ENCODE measurements at places on chromosomes 11 and 22. TPM values are rescaled to one million over a fixed set of nuclear protein-coding genes. Genes with fewer than 3 reads are reported as not detected.

Gene ACTN3
- total RNA-seq: 0.06 TPM

- H3K4me3 ChIP-seq: no peak overlapping the region
- no peak for DNase-seq
- H3K27me3 ChIP-seq: peaks cover 39% of the 10 kb centered on the region
- no peaks in the 10 kb centered on the region for H3K36me3 ChIP-seq
- H3K27ac ChIP-seq: no peak overlapping the region
- H3K4me1 ChIP-seq: no peaks in the 10 kb centered on the region
Observed at GRCh38 chr11:113519989-113520613, 44.9 kb upstream of the DRD2 start.

Gene C11orf86
- total RNA-seq: not detected

- peak overlapping the region; percentile 86 for H3K4me3 ChIP-seq
- H3K27ac ChIP-seq: peak overlapping the region; percentile 93
- H3K36me3 ChIP-seq: peaks cover 7% of the 10 kb centered on the region
- peaks cover 47% of the 10 kb centered on the region for H3K4me1 ChIP-seq
- DNase-seq: peak; percentile 77
- H3K27me3 ChIP-seq: no peaks in the 10 kb centered on the region
Observed at GRCh38 chr22:40176921-40177737, 596 bp upstream of the TNRC6B start.

GRCh38 chr22:27648853-27649252 lies 152.7 kb downstream of the MN1 start:
- no peaks in the 10 kb centered on the region for H3K4me1 ChIP-seq
- H3K27me3 ChIP-seq: peaks cover 13% of the 10 kb centered on the region
- no peaks in the 10 kb centered on the region for H3K36me3 ChIP-seq
- no peak overlapping the region for H3K27ac ChIP-seq
- DNase-seq: no peak
- no peak overlapping the region for H3K4me3 ChIP-seq

Gene TIGD3
- 0.49 TPM for total RNA-seq

DNA sequence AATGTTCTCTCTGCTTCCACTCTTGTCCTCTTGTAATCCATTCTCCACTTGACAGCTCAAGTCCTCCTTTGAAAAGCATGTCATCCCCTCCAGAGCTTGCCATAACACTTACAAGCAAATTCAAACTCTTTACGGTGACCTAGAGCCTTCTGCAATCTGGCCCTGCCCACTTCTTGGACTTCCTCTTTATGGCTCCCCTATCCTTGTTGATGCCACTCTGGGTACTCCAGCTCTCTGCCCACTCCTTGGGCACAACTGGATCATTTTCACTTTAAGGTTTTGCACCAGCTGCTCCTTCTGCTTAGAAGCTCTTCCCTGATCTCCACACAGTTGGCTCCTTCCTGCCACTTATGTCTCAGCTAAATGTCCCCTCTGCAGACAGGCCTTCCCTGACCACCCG lies 217.9 kb downstream of the DSCAML1 start:
- H3K36me3 ChIP-seq: no peaks in the 10 kb centered on the region
- H3K4me3 ChIP-seq: no peak overlapping the region
- H3K27me3 ChIP-seq: no peaks in the 10 kb centered on the region
- no peak for DNase-seq

DNA sequence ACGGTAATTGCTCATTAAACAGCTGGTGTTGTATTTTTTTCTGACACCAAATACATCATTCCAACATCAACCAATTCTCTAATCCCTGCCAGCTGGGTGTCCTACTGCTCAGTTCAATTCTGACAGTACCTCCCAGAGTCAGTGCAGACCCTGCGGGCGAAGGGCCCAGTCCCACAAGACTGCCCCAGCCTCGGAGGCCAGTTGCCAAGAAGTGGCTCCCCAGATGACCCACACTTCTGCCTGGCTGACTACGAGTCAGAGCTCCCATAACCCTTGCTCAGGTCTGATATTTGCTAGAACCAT lies 147.2 kb downstream of the CTTN start:
- H3K27me3 ChIP-seq: no peaks in the 10 kb centered on the region
- H3K27ac ChIP-seq: no peak overlapping the region
- H3K4me1 ChIP-seq: no peaks in the 10 kb centered on the region
- DNase-seq: no peak
- no peaks in the 10 kb centered on the region for H3K36me3 ChIP-seq

Gene PNPLA5
- total RNA-seq: not detected

DNA sequence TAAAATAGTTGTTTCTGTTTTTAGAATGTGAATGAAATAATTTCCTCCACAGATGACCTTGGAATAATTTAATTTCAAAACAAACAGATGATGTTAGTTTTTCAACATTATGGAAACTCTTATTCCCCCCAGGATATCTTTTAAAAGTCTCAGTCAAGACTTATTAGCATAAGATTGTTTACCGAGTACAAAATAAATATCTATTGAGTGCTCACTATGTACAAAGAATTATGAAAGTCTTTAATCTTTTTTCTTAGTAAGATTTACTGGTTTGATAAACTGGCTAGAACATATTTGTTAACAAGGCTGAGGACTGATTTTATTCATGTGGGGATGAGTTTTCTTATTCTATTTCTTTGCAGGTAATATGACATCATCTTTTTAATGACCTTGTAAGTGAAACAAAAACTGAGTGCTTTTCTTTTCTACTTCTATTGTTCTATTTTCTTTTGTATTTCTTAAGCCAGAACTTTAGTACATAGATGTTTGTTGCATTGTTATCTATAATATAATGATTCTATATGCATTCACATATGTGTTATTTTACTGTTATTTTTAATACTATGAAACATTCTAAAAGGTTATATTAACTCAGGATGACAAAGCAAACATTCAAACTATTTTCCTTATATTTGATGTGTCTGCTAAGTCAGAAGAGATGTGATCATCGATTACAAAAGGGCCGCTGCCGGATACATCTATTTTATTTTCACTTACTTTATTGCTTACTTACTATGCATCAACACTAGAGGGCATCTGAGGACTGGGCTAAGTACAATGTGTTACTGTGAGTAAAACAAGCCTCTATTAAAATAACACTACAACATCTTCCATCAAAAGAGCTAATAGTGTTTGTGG lies 111.0 kb upstream of the ARHGAP42 start:
- H3K27ac ChIP-seq: no peak overlapping the region
- no peaks in the 10 kb centered on the region for H3K36me3 ChIP-seq
- H3K27me3 ChIP-seq: peaks cover 3% of the 10 kb centered on the region
- no peak for DNase-seq

GRCh38 chr11:128289048-128289447 lies 298.3 kb downstream of the ETS1 start:
- no peak overlapping the region for H3K4me3 ChIP-seq
- peaks cover 88% of the 10 kb centered on the region for H3K4me1 ChIP-seq
- DNase-seq: no peak
- H3K27ac ChIP-seq: peak overlapping the region; percentile 93

- H3K4me3 ChIP-seq: peak overlapping the region; percentile 7
- DNase-seq: no peak
- H3K36me3 ChIP-seq: peaks cover 2% of the 10 kb centered on the region
- peaks cover 22% of the 10 kb centered on the region for H3K4me1 ChIP-seq
- peaks cover 25% of the 10 kb centered on the region for H3K27me3 ChIP-seq
Observed at GRCh38 chr11:1748636-1749394, 1.6 kb downstream of the IFITM10 start.

DNA sequence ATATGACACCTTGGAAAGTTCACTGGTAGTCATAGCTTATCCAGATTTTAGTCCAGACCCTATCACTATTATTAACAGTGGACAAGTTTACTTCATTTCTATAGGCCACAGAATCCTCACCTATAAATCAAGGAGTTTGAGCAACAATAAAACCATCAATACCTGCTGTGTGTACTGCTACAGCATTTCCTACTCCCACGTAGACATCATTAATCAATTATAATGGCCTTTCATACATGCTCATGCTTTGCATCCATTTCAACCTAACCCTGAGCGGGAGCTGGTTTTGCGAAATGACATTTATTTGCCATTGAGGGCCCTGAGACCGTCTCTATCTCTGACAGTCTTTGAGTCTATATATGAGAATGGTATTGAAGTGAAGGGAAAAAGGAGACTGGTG lies 312.3 kb downstream of the FAT3 start:
- no peak for DNase-seq
- H3K36me3 ChIP-seq: no peaks in the 10 kb centered on the region
- no peak overlapping the region for H3K4me3 ChIP-seq
- H3K27ac ChIP-seq: no peak overlapping the region

- H3K27ac ChIP-seq: no peak overlapping the region
- peaks cover 4% of the 10 kb centered on the region for H3K36me3 ChIP-seq
- H3K27me3 ChIP-seq: no peaks in the 10 kb centered on the region
- peaks cover 5% of the 10 kb centered on the region for H3K4me1 ChIP-seq
- no peak overlapping the region for H3K4me3 ChIP-seq
Observed at GRCh38 chr22:30655532-30655931, 12.1 kb downstream of the DUSP18 start.

DNA sequence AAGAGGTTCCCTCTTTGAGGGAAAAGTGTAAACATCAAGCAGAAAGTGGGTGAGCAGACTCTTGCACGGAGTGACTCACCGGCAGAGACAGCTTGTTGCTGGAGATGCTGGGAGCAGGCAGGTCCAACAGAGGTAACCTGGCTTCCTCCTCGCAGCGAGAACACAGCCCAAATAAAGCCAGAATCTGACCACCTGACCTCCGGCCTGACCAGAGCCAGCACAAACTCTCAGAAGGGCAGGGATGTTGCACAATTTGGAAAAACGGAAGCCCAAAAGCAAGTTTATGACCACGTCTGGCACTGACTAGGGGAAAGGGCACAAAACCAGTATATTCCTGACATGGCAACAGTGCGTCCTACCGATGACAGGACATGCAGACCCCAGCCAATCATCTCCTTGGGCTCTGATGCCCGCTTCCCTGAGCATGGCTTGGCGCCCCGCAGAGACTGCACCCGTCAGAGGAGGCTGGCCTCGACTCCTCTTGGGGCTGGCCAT lies 5.4 kb downstream of the SMCO4 start:
- peaks cover 12% of the 10 kb centered on the region for H3K4me1 ChIP-seq
- no peaks in the 10 kb centered on the region for H3K36me3 ChIP-seq
- no peak overlapping the region for H3K4me3 ChIP-seq
- no peak for DNase-seq
- no peak overlapping the region for H3K27ac ChIP-seq

Gene KCNQ1
- total RNA-seq: 9.6 TPM

GRCh38 chr11:55942785-55943392 lies 6.7 kb upstream of the OR5I1 start:
- H3K27me3 ChIP-seq: no peaks in the 10 kb centered on the region
- H3K4me3 ChIP-seq: no peak overlapping the region
- H3K36me3 ChIP-seq: no peaks in the 10 kb centered on the region
- no peak for DNase-seq

DNA sequence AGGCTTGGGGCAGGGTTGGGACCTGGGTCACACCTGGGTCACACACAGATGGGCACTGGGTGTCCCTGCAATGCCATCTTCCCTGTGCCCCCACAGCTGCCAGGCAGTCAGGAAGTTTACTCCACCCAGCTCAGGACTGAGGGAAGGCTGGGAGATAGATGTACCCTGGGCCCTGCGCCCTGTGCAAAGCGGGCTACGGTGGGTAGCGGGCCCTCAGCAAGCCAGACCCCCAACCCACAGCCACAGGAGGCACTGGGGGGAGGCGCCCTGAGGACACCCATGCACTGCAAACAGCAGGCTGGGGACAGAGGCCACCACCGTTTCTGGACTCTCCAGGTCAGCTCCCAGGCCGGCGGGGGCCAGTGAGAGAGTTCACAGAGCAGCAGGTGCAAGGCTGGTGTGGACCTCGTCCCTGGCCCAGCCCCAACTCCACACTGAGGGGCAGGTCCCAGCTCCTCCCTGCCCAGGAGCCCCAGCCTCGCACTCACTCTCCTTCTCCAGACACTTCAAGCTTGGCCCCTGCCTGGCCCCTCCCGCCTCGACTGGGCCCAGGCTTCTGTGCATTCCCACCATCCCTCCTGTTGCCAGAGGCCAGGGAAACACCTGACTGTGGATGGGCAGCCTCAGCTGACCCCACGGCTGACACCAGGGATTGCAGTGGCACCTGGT lies 4.9 kb downstream of the DUSP8 start:
- no peak for DNase-seq
- no peak overlapping the region for H3K4me3 ChIP-seq
- peaks cover 8% of the 10 kb centered on the region for H3K4me1 ChIP-seq

Gene CTSW
- 41.5 TPM for total RNA-seq

Measured in activated naive CD8-positive, alpha-beta T cell treated with anti-CD3 and anti-CD28 coated beads for 36 hours (primary cell).